ENCODE measurements at places on chromosomes 3 and 15.

DNA sequence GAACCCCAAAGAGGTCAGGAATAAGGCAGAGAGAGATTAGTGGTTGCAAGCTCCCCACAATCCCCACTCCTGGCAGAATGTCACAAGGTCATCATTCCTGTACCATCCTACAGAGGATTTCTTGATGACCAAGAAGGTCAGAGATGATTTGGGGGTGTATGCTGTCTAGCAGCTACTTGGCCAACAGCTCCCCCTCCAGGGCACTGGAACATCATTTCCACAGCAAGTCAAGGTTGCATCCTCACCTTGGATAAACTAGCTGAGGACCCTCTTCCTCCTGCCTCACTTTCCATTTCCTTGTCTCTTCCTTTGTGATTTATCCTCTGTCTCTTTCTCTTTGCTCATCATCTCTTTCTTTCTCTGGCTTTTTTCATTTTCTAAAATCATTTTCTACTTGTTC is 106.3 kb downstream of the PROS1 start:
- no peak for DNase-seq

DNA sequence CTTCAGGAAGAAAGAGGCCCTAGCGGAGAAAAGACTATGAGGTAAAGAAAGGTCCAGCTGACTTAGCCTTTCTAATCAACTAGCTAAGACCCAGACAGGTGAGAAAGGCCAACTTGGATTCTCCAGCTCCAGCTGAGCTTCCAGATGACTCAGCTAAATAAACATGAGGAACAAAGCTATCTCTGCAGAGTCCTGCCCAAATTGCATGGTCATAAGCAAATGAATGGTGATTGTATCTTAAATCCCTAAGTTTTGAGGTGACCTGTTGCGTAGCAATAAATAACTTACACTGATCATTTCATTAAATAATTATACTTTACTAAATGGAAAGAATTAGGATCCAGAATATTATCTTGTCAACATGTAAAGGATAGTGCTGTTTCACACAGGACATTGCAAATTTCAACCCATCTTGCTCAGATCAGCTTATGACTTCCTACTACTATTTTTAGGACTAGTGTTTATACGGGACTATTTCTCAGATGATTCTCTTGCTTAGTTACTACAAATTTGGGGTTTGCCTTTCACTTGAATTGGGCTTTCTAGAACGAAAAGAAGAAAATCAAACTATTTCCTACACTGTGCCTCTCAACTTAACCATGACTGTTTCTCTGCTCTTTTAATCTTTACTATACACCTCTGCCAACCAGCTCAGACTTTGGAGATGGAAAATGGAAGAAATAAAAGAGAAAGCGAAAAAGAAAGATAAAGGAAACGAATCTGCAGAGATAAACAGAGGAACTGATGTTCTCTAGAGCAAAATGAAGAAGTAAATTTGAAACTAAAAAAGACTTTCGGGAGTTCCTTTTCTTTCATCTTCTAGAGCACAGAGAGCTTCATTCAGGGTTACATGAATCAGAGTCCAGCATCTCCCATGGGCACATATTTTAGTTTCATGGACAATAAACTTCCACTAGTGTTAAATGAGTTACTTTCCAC is 6.6 kb upstream of the ADGRG7 start:
- peak; percentile 14 for DNase-seq

DNA sequence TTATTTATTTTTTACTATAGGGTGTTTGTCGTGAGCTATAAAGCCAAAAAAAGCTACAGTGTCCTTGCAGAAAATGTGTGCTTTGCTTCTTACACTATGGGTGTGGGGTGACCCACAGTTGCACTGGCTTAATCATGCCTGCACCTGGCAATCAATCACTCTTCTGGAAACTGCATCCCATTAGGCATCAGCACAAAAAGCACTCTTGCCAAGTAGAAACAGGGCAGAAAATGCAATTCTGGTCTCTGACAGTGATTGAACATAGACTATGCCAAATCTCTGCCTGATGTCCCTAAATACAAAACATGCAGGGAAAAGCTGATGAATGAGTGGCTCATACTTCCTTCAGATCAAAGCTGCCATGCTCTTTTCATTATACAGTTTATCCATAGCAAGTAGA is 30.4 kb upstream of the PLAAT1 start:
- DNase-seq: no peak

- DNase-seq: peak; percentile 78
Observed at GRCh38 chr3:126752303-126753190, 48.5 kb downstream of the CHCHD6 start.

GRCh38 chr3:88984832-88985231 is 122.6 kb upstream of the EPHA3 start:
- no peak for DNase-seq

DNA sequence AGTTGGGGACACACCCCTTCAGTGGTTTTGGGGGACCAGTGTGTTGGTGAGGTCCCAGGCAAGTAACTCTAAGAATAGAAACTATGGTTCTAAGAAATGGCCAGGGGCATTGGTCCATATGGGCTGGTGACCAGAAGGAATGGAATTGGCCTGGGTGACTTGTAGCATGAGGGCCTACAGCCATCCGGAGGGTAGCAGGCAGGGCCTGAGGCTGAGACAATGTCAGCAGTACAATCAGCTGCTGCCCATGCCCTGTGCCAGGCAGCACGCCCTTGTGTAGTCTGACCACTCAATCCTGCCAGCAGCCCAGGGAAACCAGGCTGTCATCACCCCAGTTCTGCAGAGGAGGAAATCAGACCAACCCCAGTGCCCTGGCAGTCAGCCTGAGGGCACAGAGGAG is 100.6 kb downstream of the DNAJB8 start:
- DNase-seq: no peak

GRCh38 chr3:72633534-72633933 is 214.7 kb downstream of the SHQ1 start:
- no peak for DNase-seq

GRCh38 chr15:39473298-39473947 is 107.5 kb upstream of the THBS1 start:
- DNase-seq: no peak

GRCh38 chr3:59545374-59545773 is 495.5 kb upstream of the CFAP20DC start:
- DNase-seq: no peak

GRCh38 chr15:25864966-25865365 is 1.8 kb upstream of the ATP10A start:
- DNase-seq: no peak

DNA sequence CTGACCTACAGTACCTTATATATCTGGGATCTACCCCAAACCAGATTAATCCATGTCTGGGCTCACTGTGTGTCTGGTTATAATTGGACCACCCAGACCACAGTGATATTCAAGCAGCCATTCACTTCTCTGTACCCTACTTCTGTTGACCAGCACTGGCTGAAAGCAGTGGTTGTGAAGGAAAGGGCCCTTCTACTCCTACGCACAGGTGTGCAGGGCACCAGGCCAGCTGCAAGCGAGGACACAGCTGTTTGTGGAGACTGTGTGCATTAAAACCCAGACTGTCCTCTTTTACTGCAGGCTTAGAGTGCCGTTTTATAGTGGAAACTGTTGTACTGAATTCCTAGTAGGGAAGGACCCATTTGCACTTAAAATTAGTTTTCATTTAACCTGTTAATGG is 29.5 kb downstream of the CTDSPL start:
- no peak for DNase-seq

DNA sequence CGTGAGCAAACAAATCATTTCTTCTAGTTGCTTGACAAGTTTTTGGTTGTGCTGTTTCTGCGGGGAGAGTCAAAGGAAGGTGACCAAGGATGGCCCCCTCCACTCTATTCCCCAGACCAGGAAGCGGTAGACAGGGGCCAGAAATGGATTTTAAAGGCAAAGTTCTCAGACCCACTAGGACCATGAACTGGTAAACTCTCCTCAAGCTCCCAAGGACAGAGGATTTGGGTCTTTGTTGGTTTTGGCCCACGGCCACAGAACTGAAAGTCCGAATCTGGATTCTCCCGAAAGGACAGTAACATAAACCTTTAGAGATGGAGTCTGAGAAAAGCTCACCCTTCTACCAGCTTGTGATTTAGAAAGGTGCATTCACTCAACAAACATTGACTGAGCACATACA is 85.9 kb upstream of the C2CD4B start:
- no peak for DNase-seq

DNA sequence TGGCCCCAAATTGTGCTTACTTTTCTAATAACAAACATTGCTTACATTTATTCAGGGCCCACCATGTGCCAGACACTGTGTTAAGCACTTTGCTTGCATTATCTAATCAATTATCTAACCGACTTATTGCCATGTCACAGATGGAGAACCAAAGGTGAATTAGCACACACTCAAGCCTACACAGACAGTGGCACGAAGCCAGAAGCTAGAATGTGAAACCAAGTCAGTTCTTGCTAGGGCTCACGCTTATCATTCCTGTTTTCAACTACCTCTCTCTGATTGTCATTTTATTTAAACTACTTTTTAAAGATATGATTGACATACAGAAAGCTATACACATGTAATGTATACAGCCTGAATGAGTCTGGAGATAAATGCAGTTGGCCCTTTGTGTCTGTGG is 215.7 kb upstream of the CFAP20DC start:
- DNase-seq: peak; percentile 15

DNA sequence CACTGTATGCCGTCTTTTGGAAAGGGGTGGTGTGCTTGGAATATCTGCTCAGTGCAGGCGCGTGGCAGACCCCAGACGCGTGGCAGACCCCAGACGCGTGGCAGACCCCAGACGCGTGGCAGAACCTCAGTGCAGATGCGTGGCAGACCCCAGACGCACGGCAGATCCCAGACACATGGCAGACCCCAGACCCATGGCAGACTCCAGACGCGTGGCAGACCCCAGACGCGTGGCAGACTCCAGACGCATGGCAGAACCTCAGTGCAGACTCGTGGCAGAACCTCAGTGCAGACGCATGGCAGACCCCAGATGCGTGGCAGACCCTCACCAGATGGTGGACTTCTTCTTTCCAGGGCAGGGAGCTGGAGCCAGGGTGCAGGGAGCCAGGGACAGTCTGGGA is 637 bp upstream of the MUC4 start:
- DNase-seq: no peak

- peak; percentile 17 for DNase-seq
Observed at GRCh38 chr15:68930268-68931022, at the start of gene SPESP1. TSS of gene SPESP1 (plus strand) at chr15:68930525. CDS start at chr15:68930654, 129 bp downstream.

DNA sequence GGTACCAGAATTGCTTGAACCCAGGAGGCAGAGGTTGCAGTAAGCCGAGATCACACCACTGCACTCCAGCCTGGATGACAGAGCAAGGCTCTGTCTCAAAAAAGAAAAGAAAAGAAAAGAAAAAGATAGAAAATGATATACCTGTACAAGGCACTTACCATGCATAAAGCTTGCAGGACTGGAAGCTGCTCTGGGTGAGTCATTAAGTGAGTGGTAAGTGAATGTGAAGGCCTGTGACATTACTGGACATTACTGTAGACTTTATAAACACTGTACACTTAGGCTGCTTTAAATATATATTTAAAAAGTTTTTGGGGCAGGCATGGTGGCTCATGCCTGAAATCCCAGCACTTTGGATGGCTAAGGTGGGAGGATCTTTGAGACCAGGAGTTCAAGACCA is 99.2 kb downstream of the SLMAP start:
- no peak for DNase-seq

GRCh38 chr3:159045279-159045885 is 243.5 kb downstream of the MFSD1 start:
- no peak for DNase-seq

- DNase-seq: no peak
Observed at GRCh38 chr15:72559781-72560180, 85.7 kb downstream of the ARIH1 start.

- DNase-seq: no peak
Observed at GRCh38 chr15:59819092-59819491, 130.0 kb upstream of the BNIP2 start.

- DNase-seq: no peak
Observed at GRCh38 chr3:22922317-22922716, 280.8 kb upstream of the UBE2E2 start.

GRCh38 chr3:55405436-55405835 is 81.7 kb downstream of the WNT5A start:
- DNase-seq: no peak

- no peak for DNase-seq
Observed at GRCh38 chr3:15345066-15345607, 12.8 kb upstream of the SH3BP5 start.

DNA sequence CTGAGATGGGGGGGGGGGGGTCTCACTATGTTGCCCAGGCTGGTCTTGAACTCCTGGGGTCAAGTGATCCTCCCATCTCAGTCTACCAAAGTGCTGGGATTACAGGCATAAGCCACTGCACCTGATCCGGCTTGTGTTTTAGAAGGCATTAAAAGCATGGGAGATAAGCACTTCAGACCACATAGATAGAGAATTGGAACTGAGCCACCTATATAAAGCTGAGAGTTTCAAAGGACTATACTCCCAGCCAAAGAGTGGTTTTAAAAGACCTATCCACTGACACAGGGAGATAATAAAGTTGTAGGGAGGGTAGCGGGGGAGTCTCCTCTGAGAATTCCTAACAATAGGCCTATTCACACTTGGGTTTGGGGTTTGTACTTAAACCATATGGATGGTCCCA is 34.8 kb downstream of the DENND4A start:
- no peak for DNase-seq

DNA sequence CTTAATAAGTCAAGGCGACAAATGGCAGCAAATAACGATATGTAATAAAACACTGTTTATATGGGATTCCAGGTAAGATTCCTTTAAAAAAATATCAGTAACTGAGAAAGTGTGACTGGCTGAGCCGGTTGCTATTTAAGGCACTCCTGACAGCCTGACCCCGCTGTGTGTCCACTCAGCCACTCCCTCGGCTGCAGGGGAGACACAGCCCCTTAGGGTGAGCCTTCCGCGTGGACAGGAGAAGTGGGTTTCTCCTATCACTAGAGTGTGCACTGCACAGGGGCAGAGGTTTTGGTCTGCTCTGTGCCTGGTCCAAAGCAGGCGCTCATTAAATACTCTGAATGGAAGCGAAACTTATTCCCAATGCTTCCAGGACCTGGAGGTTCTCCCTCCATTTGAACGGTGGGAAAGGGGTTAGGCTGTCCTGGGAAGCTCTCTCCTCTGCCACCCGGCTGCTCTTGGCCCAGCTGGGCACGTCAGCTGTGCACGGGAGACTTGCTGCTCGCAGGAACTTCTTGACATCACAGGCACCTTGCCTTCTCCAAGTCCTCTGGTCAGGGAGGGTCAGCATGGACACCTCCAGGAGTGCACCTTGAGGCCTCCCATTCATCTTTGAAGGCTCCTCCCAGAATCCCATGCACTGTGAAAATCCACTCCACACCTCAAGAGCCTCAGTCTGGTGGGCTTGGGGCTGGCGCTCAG is 43.3 kb upstream of the SLCO2A1 start:
- DNase-seq: no peak
